ENCODE measurements at places on chromosomes 4 and X.

- no peak for DNase-seq
These were observed 34.1 kb upstream of the SCML1 start for GRCh38 chrX:17703201-17703600.

DNA sequence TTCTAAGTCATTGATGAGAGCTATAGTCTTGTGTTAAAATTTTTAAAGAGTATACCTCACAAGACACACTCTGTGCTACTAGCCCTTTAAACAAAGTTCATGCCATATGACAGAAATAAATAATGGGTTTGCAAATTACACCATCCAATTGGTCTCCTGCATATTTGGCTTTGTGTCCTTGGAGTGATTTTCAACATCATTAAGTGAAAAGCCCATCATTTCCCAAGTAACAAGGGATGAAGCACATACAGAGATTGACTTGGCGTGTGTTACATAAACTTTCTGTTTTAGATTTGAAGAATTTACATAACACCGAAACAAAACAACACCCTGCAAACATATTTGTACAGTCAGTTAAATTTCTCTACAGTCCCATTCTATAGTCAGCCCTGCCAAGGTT, 216.9 kb upstream of the NEIL3 start:
- no peak for DNase-seq

DNA sequence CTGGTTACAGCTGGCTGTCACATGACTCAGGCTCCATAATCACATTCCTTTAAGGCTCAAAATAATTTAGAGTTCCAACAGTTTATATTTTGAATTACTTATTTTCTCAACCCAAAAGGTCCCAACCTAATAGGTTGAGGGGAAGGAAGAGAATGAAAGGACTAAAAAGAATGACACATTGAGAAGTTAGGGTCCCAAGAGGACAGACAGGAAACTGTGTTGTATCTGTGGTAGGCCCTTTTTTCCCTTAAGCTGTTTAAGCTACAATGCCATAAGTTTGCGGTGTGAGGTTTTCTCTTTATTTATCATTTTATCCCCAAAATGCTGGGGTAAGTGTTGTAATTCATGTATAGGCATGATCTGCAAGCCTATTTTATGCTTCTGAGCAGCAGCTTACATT, 290.2 kb downstream of the ZNF674 start:
- DNase-seq: no peak

DNA sequence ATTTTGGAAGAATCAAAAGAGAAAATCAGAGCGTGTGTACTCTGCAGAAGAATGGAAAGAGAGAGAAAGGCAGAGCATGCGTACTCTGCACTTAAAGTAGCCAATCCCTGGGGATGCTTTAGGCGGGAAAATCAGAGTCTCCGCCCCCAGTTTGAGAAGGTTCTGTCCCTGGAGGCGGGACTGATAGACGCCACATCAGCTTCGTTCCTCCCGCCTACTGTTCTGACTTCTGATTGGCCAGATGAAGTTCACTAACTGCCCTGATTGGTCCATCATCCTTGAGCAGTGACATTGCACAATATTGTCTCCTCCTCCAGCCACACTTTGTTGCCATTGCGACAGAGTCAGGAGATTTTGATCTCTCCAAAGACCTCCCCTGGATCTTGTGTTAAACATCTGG, 23.8 kb downstream of the SSX1 start:
- DNase-seq: no peak

- DNase-seq: no peak
These were observed 244.6 kb upstream of the BOD1L1 start for GRCh38 chr4:13872155-13872554.

GRCh38 chrX:112636951-112637581, 42.7 kb downstream of the LHFPL1 start:
- no peak for DNase-seq

GRCh38 chrX:1341545-1342184, 5.1 kb downstream of the IL3RA start:
- DNase-seq: no peak

DNA sequence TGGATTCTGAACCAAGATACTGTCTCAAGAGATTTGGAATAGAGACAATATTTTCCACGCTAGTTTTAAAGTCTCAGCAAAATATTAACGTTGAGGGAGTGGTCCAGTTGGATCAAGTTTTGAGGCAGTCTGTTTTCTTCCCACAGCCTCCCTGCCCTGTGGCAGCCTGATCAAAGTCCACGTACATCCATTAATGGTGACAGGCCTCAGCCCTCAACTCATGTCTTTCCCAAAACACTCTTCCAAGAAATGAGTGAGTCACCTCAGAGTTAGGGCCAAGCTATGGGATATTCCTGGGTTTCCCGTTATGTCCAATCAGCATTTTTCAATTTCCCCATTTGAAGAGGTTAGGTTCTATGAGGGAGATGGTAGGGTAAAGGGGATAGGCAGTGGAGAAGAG, 28.5 kb downstream of the EGFL6 start:
- no peak for DNase-seq

DNA sequence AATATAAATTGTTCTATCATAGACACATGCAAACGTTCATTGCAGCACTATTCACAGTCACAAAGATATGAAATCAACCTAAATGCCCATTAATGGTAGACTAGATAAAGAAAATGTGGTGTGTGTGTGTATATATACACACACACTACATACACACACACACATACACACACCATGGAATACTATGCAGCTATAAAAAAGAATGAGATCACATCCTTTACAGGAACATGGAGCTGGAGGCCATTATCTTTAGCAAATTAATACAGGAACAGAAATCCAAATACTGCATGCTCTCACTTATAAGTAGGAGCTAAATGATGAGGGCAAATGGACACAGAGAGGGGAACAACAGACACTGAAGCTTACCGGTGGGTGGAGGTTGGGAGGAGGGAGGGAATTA, 65.2 kb downstream of the MTHFD2L start:
- DNase-seq: no peak

- no peak for DNase-seq
These were observed 28.2 kb upstream of the CENPU start for GRCh38 chr4:184762100-184762499.

DNA sequence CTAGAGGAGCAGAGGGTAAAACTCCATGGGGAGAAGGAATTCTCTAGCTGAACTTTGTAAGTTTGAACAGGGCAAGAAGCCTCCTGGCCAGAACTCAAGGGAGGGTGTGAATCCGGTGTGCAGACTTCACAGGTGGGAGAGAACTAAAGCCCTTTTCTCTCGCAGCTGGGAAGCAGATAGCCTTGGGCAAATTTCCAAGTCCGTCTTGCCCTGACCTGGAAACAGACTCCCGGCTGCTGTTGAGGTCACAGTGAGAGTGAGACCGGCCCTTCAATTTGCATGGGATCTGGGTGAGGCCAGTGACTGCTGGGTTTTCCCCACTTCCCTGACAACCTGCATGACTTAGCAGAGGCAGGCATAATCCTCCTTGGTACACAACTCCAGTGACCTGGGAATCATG, 94.5 kb upstream of the ZNF827 start:
- peak; percentile 9 for DNase-seq

DNA sequence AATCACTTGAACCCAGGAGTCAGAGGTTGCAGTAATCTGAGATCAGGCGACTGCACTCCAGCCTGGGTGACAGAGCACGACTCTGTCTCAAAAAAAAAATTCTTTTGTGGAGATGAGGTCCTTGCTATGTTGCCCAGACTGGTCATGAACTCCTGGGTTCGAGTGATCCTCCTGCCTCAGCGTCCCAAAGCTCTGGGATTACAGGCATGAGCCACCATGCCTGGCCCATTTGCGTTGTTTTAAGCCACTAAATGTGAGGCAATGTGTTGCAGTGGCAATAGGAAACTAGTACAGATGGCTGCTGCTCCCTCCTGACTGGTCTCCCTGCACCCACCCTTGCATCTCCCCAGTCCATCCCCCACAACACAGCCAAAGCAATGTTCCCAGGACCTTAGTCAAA, 40.0 kb upstream of the APLN start:
- no peak for DNase-seq

GRCh38 chr4:55345054-55345453, 988 bp upstream of the SRD5A3 start:
- no peak for DNase-seq

DNA sequence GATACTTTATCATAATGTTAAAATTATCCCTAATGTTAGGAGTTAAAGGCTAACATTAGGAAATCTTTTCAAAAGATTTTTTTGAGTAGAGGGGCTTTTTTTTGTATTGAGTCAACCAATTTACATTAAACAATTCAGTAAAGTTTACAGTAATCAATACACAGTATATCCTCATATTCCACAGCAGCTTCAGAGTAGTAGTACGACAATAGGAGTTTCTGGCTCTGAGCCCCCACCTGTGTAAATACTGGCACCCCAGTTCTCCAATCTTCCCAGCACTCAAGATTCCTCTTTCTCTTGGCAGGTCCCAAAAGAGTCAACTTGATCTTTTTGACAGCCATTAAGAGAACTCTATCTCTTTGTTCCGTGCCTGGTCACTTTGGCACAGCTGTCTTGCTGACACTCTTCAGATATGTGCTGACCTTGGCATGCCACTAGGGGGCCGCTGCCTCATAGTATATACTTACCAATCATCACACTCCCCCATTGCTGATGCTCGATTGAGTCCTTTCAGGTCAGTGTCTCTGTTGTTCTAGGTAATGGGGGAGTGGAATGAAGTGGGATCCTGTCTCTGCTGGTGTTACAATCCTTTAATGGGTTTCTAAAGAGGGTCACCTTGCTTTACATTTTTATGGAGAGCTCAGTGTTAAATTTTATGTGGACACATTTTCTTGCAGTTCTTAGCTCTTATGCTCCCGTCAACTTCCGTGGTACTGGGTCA, 19.5 kb upstream of the CCNI start:
- no peak for DNase-seq

DNA sequence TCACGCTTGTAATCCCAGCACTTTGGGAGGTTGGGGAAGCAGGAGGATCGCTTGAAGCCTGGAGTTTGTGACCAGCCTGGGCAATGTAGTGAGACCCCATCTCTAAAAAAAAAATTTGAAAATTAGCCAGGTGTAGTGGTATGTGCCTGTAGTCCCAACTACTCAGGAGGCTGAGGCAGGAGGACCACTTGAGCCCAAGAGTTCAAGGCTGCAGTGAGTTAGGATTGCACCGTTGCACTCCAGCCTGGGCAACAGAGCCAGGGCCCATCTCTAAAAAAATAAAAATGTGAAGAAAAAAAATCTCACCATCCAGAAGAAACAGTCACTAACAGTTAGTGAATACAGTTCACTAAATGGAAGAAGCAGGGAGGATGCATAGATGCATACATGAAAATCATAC, 34.8 kb downstream of the TMEM271 start:
- no peak for DNase-seq

DNA sequence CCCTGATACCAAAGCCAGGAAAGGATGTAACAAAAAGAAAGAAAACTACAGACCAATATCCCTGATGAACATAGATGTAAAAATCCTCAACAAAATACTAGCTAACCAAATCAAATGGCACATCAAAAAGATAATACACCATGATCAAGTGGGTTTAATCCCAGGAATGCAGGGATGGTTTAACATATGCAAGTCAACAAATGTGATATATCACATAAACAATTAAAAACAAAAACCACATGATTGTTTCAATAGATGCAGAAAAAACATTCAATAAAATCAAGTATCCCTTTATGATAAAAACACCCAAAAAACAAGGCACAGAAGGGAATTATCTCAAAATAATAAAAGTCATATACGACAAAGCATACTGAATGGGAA, 31.5 kb downstream of the ELF2 start:
- no peak for DNase-seq
